ENCODE measurements at places on chromosomes 3 and 15.

GRCh38 chr3:58261954-58262666, 24.5 kb downstream of the ABHD6 start:
- DNase-seq, result no peak

- DNase-seq, result no peak
Measured at GRCh38 chr3:108114423-108115065, 23.7 kb upstream of the CD47 start.

DNA sequence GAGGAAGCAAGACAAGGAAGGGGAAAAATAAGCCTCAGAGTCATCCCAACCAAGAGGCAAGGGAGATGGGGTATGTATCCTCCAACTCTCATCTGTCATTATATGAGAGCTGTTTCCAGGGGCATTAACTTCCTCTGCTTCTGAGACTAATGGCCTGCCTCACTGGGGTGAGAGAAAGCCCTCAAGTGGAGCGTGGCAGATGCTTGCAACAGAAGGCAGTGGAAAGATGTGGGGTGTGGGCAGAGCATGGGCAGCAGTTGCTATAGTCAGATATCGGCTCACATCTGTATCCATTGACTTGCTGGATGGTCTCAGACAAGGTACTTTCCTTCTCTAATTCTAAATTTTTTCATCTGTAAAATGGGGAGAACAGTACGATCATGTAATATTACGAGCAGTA, 81.7 kb upstream of the PLCL2 start:
- no peak for DNase-seq

DNA sequence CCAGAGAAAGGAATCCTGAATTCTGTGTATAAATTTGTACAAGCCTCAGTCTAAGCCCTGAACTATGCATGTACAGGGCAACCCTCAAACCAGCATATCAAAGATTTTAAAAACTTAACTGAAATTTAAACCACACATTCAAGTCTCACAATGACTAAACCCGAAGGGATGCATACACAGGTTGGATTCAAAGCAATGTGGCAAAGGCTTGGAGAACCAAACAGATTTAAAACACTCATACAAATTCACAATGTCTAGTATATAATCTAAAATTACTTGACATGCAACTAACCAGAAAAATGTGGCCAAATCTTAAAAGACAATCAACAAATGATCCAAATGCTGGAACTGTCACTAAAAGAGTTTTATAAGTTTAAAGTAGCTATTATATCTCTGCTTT, 36.4 kb downstream of the CEP152 start:
- DNase-seq, result no peak

- no peak for DNase-seq
Measured at GRCh38 chr15:80636675-80637074, 58.4 kb upstream of the ABHD17C start.

DNA sequence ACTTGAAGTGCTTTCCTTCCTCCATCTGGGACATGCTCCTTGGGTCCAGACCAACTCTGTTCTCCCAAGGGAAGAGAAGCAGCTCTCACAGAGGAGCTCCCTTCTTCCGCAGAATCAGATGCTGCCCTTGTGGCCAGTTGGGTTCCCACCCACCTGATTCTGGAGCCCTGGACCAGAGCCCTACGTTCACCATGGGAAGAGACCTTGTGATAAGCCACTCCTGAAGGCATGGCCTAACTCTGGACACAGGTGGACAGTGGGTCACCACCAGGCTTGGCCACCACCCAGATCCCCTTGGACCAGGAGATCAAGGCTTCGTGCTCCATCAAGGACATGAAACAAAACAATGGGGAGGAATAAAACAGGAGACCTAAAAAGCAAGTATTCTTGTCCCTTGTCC, 172.2 kb downstream of the RPLP1 start:
- no peak for DNase-seq
